Psoas muscle (tissue), 8 donors: ENCODE measurements at places on chromosomes 16 and 17. TPM values are rescaled to one million over a fixed set of nuclear protein-coding genes. Genes with fewer than 3 reads are reported as not detected.

The LUC7L3 gene
- total RNA-seq, result 50.7 TPM

The PRDM7 gene
- total RNA-seq, result not detected

The IFI35 gene
- total RNA-seq, result 6.5 TPM

The SLFN14 gene
- not detected for total RNA-seq

The CNGB1 gene
- not detected for total RNA-seq

The SAP30BP gene
- 40.9 TPM for total RNA-seq

The CTRL gene
- total RNA-seq, result 0.73 TPM

The HSD17B1 gene
- 1.2 TPM for total RNA-seq

The SLC35G6 gene
- not detected for total RNA-seq

The CLEC19A gene
- total RNA-seq, result not detected

The SLC2A4 gene
- 150 TPM for total RNA-seq

The EPOP gene
- 1.2 TPM for total RNA-seq

The TNFSF13 gene
- total RNA-seq, result 5.4 TPM

The RAB40B gene
- total RNA-seq, result 28.0 TPM

The LLGL2 gene
- 1.6 TPM for total RNA-seq

The ITGAD gene
- total RNA-seq, result not detected

The KRT32 gene
- not detected for total RNA-seq

The RNF222 gene
- not detected for total RNA-seq

The COQ7 gene
- total RNA-seq, result 27.7 TPM

The NOXO1 gene
- total RNA-seq, result not detected
